Activated CD4-positive, alpha-beta T cell treated with anti-CD3 and anti-CD28 coated beads, Interleukin-2, Interleukin-6, amounts not matched to agents 100 ng/mL and 50 ng/mL, durations not matched to agents 16 hours and 8 hours (primary cell): ENCODE measurements at places on chromosomes 5 and 9.
A peak's percentile ranks its signal among the peaks of the same experiment; 100 is the strongest.

GRCh38 chr5:10479154-10479721 is 37.6 kb downstream of the ROPN1L start:
- DNase-seq = no peak

GRCh38 chr5:60352992-60353599 is 346.9 kb downstream of the DEPDC1B start:
- no peak for DNase-seq

DNA sequence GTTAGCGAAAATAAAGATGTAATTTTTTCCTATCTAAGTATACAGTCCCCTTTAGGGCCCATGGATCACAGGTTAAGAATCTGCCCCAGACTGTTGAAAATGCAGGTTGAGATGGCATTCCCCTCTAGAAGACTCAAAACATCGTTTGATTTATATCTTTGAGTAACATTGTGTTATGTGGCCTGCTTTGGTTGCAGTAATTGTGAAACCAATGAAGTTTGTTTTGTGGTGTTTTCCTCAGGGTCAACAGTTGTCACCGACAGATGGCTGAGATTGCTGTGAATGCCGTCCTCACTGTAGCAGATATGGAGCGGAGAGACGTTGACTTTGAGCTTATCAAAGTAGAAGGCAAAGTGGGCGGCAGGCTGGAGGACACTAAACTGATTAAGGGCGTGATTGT is 7.8 kb downstream of the CCT5 start:
- DNase-seq = peak; percentile 31

DNA sequence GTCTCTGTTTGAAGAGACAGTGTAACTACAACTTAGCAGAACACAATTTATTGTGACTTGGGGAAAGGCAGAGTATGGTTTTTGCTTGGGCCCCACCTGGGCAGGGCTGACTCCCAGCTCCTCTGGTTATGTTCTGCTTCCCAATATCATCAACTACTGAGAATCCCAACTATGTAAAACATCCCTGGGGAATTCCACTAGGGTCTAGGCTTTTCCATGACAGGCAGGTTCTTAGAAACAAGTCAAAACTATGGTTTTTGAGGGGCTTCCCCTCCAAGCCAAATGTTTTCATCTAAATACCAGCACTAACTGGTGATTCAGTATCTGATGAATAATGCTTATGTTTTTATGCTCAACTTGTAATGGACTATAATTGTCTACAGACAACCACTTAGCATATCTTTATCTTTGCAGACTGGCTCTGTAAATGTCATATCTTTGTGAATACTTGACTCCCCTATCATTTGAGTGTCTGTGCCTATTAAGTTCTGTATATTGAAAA is 409.5 kb downstream of the PDE4D start:
- peak; percentile 1 for DNase-seq

GRCh38 chr9:13979941-13980318 is 334.0 kb downstream of the NFIB start:
- DNase-seq = no peak

GRCh38 chr5:139663207-139664085 is 15.3 kb downstream of the CXXC5 start:
- DNase-seq = no peak

DNA sequence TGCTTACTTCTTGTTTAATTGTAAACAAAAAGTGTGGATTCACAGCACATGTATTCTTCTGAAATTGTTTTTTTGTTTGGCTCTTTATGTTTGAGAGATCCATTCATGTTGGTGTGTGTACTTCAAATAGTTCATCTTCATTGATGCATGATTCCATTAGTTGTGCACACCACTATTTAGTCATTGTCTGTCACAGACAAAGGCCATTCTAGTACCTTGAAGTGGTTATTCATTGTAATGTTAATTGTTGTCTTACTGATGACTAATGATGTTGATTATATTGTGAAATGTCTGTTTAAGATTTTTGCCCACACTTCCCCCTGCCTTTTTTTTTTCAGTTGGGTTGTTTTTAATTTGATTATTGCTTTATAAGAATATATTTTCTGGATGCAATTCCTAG is 391.3 kb downstream of the DIRAS2 start:
- no peak for DNase-seq

- DNase-seq = no peak
Measured at GRCh38 chr5:166624573-166624972, 1666.9 kb upstream of the WWC1 start.

DNA sequence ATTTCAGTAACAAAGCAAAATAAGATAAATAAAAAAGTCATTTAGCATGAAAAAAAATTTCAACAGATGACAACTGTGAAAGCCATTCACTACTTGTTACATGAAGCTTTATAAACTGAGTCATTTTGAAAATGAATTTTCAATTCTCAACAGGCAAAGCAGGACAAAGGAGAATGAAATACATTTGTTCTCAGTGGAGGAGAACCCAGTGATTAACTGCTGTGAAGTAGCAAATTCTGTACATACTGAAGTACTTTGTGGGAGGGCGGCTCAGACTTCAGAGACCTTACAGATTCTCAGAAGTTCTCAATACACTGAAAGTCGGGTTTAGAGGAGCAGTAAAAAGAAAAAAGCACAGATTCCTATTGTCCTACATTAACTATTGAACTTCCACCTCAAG is 21.7 kb downstream of the SKIC3 start:
- DNase-seq = peak; percentile 15

- peak; percentile 78 for DNase-seq
Measured at GRCh38 chr5:170638454-170639220, 134.8 kb downstream of the KCNIP1 start.

GRCh38 chr5:115455301-115455707 is 89.3 kb downstream of the FEM1C start:
- DNase-seq = no peak

GRCh38 chr5:42991404-42992087 is 48.6 kb downstream of the ANXA2R start:
- DNase-seq = no peak

- peak; percentile 1 for DNase-seq
Measured at GRCh38 chr5:26482810-26483375, 555.5 kb downstream of the CDH9 start.

DNA sequence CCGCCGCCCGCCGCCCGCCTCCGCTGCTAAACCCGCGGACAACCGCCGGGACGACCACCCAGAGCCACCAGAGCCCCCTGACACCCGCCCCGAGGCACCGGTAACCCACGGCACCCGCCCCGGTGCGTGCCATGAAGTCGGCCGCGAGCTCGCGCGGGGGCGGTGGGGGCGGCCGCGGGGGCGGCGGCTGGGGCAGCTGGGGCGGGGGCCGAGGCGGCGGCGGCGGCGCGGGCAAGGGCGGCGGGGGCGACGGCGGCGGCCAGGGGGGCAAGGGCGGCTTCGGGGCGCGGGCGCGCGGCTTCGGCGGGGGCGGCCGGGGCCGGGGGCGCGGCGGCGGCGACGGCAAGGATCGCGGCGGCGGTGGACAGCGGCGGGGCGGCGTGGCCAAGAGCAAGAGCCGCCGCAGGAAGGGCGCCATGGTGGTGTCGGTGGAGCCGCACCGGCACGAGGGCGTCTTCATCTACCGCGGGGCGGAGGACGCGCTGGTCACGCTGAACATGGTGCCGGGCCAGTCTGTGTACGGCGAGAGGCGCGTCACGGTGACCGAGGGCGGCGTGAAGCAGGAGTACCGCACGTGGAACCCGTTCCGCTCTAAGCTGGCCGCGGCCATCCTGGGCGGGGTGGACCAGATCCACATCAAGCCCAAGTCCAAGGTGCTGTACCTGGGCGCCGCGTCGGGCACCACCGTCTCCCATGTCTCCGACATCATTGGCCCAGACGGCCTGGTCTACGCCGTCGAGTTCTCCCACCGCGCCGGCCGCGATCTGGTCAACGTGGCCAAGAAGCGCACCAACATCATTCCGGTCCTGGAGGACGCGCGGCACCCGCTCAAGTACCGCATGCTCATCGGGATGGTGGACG is 499 bp downstream of the FBLL1 start:
- DNase-seq = no peak

- peak; percentile 63 for DNase-seq
Measured at GRCh38 chr9:74942801-74943200, 9.9 kb downstream of the C9orf40 start.

DNA sequence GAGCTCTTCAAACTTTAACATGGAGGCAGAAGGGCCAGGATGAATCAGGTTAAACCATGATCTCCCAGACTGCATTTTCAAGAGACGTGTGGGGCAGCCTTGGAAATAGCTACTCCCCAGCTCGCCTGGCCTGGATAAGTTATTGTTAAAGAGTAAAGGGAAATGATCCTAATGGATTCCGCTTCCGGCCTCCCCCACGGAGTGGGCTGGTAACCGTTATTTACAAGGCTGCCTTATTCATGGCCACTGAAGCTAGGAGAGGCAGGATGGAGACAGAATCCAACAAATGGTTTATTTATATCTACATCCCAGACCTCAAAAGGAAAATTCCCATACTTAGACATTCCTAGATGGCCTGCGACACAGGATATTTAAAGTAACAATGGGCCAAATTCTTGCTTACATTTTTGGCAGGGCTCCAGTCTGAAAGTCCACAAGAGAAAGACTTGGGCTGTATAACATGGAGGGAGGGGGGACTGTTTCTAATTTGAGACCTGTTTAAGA is 27.9 kb downstream of the SPRY4 start:
- no peak for DNase-seq

GRCh38 chr5:124056326-124056990 is 544.5 kb downstream of the CSNK1G3 start:
- DNase-seq = no peak

DNA sequence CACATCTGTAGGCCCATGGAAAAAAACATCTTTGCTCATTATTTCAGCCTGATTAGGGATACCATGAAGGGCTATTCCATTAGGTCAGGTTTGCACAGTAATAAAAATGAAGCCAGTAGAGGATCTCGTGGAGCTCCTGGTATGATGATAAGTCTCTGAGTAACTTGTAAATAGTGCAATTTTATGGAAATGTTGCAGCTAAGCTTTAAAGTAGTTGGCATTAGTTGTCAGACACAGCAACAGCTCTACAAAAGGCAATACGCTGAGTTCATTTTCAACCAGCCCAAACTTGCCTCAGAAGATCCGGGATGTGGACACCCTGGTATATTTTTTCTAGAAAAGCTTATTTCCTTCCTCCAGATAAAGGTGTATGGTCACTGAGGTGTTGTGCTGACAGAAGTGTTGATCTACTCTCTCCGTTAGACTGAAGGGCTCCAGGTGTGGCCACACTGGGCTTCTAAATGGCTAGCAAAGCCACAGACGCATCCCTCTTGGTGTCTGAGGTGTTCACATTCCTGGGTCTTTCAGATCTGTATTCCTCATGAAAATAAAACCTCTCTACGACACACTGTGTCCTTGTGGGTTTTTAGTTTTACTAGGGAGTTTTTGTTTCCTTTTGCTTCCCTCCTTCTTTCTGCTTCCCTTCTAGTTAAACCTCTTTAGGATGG is 141.6 kb downstream of the GHR start:
- no peak for DNase-seq

GRCh38 chr9:107639426-107639825 is 149.9 kb upstream of the KLF4 start:
- no peak for DNase-seq

- no peak for DNase-seq
Measured at GRCh38 chr5:88263349-88263748, 5.3 kb downstream of the TMEM161B start.

- no peak for DNase-seq
Measured at GRCh38 chr5:73446631-73447529, 1.7 kb downstream of the FOXD1 start.

DNA sequence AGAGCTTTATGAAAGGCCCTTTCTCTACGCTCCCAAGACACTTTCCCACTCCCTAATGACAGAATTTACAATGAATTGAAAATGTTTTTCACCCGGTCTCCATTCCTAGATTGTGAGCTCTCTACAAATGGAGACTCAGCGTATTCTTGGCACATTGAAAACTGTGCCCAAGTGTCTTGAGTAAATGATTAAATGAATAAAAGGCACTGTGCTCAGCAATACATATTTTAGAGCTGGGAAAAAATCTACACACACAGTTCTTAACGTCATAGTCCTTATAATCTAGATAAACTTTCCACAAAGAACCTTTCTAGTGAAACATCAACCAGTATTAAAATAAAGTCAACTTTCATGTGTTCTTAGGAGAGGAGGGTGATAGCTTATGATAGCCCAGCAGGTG is 634.0 kb downstream of the RAB3C start:
- DNase-seq = no peak

GRCh38 chr5:140828362-140828737 is 590 bp downstream of the PCDHA6 start:
- no peak for DNase-seq

- DNase-seq = no peak
Measured at GRCh38 chr9:70535546-70536323, 121.3 kb upstream of the KLF9 start.

DNA sequence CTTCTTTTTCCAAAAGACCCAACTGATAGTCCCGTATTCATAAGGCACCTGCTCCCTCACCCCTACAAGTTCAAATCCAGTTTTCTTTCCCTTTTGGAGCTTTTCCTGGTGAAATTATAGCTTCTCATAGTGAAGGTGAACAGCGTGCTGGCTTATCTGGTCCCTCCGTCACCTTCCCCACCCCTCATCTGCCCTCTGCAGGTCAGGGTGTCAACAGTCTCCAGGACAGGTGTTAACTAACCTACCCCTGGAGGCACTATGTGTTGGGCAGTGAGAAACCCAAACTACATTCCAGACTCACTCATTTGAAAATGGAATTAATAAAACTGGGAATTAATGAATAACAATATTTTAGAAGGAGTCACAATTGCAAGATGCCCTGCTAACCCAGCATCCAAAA is 109.0 kb upstream of the TAS2R1 start:
- DNase-seq = no peak

DNA sequence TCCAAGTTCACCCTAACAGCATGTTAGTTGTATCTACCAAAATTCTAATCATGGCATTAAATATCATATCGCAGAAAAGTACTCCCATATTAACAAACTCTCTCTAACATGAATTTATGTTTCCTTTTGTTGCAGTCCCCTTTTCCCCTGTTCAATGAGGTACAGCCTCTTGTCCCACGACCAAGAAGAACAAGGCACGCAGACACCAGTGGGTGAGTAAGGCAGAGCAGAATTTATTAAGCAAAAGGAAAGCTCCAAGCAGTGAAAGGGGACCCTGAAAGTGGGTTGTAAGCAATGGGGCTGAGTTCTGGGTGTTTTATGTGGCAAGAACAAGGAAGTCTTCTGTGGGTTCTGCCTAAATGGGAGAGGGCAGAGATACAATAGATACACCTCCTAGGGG is 183.5 kb downstream of the LURAP1L start:
- no peak for DNase-seq

DNA sequence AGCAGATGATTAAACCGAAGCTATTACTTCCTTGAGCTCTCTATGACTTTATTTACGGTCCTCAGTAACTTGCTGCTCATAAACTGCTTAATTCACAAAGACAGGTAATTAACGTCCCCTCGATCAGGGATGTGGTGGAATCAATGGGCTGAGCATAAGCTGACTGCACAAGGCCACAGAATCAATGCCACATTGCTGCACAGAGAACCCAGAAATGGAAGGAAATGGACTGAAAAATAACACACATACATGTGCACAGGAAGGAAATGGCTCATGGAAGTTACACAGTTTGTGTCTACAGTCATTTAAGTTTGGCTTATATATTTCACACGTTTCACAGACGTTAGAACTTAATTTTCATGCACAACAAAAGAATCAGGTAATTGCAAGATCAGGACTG is 118.3 kb upstream of the KLF9 start:
- no peak for DNase-seq

- no peak for DNase-seq
Measured at GRCh38 chr5:40071870-40072269, 607.8 kb upstream of the PTGER4 start.

- no peak for DNase-seq
Measured at GRCh38 chr9:101027733-101028345, 688 bp upstream of the PLPPR1 start.
